ENCODE measurements at places on chromosomes 6 and 20.

- no peak for DNase-seq
These were observed 306.0 kb upstream of the HS3ST5 start for GRCh38 chr6:114648847-114649246.

- no peak for DNase-seq
These were observed 16.2 kb downstream of the FOXC1 start for GRCh38 chr6:1625794-1626435.

DNA sequence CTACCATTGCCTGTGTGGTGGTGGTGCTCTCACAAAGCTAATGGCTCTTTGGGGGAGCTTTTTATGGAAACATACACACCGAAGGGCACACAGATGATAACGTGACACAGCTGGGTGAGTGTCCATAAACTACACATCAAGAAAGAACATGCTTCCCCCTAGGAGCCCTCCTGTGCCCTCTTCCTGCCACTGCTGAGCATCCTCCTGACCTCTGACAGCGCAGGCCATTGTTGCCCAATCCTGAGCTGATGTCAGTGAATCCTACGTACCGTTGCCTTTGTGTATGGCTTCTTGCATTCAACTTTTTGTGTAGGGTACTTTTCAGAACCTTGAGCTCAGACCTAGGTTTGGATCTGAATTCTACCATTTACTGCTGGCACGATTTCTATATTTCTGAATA lies 65.8 kb upstream of the SLC22A1 start:
- DNase-seq: no peak

DNA sequence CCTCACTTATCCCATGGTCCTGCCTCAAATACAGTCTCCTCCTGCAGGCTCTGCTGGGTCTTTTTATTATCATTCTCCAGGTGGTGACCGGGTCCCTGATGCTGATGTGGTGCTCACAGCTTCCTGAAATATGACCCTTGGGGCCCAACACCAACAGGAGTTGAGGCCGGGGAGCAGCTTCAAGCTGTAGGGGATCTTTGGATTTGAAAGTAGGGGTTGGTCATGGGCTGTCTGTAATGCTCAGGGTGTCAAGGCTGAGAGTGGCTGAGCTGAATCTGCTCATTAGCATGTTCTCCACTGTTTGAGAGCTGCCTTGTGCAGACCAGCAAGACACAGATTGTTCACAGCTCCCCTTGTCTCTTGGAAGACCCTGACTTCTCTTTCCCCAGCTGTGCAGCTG lies 35.5 kb downstream of the HLA-F start:
- DNase-seq: no peak

DNA sequence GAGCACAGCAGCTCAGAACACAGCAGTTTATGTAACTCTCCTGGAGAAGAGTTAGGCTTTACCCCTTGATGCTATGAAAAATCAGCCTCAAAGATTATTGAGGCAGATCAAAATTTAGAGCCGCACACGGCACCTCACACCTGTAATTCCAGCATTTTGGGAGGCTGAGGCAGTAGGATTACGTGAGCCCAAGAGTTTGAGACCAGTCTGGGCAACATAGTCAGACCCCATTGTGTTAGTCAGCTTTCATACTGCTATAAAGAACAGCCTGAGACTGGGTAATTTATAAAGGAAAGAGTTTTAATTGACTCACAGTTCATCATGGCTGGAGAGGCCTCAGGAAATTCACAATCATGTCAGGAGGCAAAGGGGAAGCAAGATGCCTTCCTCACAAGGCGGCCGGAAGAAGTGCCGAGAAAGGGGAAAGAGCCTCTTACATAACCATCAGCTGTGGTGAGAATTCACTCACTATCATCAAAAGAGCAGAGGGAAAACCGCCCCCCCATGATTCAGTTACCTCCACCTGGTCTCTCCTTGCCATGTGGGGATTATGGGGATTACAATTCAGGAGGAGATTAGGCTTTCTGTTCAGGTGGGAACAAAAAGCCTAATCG lies 87.7 kb downstream of the SGK1 start:
- DNase-seq: no peak

- no peak for DNase-seq
These were observed 5.5 kb downstream of the BTN2A2 start for GRCh38 chr6:26388441-26388840.

DNA sequence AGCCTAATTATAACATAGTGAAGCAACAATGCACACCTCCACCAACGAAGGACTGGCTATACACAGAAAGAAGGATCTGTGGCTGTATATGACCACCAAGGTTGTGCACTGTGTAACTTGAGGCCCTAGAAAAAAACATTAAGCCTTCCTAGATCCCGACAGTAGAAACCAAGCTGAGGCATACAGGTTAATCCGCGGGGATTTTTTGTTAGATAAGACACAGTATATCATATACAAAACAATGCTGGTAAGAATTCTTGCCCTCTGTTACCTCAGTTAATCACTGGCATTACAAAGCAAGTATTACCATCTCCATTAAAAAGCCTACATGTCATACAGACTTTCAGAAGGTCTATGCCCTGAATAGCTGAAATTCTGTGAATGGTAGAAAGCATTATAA lies 228.8 kb downstream of the TBC1D32 start:
- no peak for DNase-seq

- no peak for DNase-seq
These were observed 726.4 kb downstream of the COL12A1 start for GRCh38 chr6:74479420-74479819.

GRCh38 chr6:11092668-11093375 lies 812 bp upstream of the SMIM13 start:
- peak; percentile 43 for DNase-seq

- no peak for DNase-seq
These were observed 37.6 kb downstream of the NRN1 start for GRCh38 chr6:5968817-5969734.

DNA sequence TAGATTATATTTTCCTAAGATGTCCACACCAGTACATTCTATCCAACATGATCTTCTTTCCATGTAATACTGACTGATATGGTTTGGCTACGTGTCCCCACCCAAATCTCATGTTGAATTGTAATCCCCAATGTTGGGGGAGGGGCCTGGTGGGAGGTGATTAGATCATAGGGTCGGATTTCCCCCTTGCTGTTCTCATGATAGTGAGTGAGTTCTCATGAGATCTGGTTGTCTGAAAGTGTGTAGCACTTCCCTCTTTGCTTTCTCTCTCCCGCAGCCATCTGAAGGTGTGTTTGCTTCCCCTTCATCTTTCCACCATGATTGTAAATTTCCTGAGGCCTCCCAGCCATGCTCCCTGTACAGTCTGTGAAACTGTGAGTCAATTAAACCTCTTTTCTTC lies 12.2 kb upstream of the HBS1L start:
- DNase-seq: no peak

DNA sequence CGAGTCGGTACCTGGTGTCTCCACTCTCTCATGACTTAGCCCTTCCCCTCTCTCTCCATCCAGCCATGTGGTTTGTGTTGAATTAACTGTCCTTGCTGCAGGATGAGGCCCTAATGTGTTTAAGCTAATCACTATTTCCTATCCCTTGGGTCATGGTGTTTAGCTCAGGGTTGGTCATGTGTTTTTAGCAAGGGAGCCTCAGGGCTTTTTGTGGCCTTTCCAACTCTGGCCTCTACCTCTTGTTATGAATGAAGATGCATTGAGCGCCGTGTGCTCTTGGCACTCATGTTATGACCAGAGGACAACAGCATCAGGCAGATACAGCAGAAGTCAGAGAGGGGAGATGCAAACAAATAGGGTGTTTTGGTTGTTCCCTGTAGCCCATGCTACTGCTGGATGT lies 674.2 kb upstream of the FLRT3 start:
- no peak for DNase-seq

DNA sequence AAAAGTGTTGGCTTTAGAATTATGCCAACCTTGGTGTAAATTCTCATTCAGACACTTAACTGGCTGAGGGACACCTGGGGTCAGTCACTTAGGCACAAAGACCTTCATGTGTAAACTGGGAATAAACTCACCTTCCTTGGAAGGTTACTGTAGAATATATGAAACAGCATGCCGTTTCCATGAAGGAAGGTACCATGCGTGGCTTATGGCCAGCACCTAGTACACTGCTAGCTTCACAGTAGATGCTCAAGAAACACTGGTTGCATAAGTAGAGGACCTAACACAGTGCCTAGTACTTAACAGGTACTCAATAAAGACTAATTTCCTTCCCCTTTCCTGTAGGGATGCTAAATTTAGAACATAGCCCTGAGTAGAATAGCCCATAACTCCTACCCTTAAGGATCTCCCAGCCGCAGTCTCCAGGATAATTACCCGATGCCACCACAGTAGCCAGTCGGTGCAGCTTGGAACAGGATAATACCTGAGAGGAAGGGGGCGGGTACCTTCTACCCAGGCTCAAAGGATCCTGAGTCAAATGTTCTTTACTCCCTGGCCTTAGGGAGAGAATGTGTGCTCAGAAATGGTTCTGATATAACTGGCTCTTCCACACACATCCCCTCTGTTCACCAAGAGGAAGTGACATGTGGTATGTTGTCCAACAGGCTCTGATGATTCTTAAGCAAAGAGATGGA lies 3.6 kb downstream of the BCL2L1 start:
- DNase-seq: no peak

DNA sequence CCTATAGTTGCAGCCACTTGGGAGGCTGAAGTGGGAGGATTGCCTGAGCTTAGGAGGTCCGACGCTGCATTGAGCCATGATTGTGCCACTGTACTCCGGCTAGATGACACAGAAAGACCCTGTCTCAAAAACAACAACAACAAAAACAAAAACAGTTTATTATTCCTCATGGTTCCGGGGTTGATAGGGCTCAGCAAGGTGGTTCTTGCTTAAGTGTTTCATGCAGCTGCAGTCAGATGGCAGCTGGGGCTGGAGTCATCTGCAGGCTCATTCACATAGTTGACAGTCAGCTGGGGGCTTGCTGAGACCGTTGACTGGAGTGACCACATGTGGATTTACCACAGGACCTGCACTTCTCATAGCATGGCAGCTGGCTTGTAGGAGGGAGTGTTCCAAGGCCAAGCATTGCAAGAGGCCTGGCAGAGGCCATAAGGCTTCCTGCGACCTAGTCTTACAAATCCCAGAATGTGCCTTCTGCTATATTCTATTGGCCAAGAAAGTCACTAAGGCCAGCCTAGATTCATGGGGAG lies 28.9 kb upstream of the NNAT start:
- DNase-seq: no peak

GRCh38 chr6:168029459-168030217 lies 32.2 kb downstream of the KIF25 start:
- DNase-seq: no peak

DNA sequence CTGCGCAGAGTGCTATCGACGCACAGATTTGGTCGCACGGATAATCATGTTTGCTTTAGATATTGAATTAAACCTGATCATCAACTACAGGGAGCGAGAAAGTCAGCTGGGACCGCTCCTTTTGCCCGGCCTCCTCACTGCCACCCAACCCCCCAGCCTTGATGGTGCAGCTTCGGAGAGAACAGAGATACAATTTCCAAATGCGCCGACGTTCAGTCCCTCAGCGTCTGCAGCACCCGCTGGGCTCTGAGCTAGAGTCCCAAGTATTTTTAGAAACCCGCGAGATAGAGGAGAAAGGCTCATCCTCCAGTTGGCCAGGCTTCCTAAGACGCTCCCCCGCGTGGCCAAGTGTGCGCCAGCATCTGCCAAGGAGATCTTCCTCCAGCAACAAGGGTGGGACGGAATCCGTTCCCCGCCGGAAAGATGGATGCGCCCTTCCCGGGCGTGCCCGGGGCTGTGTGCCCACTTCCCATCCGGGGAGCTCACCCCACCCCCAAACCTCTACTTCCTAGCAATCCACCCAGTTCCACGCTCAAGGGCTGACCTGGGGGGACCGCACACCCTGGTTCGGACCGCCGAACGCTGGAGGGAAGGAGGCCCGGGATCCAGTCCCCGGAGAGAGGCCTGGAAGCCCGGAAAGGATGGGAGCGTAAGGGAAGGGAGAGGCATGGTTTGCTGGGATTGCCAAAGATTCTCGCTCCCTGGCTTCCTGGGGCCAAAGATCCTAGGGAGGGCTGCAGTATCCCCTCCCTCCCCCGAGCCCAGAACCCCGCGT lies 4.1 kb downstream of the NKX2-2 start:
- no peak for DNase-seq

GRCh38 chr6:26594131-26594498 lies 2.6 kb upstream of the ABT1 start:
- DNase-seq: no peak

- DNase-seq: no peak
These were observed 92.4 kb upstream of the EYS start for GRCh38 chr6:65799389-65799788.

DNA sequence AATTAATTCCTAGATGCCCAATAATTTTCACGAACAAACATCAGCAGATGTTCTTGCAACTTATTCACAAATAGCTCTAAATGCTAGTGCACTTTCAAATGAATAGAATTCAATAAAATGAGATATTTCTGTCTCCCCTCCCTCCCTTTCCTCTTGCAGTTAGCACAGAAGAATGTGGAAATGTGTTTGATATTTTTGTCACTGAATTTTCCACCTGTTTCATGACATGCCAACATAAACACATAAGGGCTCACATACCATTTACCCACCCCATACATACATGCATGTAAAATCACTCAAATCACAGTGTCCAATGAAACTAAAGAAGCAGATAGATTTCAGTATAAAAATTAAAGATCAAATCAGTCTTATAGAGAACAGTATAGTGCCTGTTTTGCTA lies 746.9 kb upstream of the MARCKS start:
- DNase-seq: no peak

- DNase-seq: no peak
These were observed 6.7 kb downstream of the TULP1 start for GRCh38 chr6:35505999-35506412.

- no peak for DNase-seq
These were observed 124.2 kb downstream of the SLC24A3 start for GRCh38 chr20:19336631-19337030.

DNA sequence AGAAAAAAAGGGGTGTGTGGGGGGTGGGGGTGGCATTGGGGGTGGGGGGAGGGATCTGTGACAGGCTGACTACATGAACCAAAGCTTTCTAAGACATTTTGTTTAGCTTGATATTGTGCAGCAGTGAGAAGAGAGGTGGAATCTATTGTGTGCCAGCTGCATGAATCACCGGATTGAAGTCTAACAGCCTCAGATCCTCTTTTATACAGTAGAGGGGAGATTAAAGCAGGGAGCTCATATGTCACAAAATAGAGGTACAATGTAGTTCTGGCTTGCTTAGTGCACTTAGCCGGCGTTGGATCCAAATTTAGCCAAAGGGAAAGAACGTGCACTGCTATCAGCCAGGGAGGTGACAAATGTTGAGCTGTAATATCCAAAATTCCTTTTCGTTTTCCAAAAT lies 404.2 kb upstream of the CITED2 start:
- DNase-seq: peak; percentile 19

DNA sequence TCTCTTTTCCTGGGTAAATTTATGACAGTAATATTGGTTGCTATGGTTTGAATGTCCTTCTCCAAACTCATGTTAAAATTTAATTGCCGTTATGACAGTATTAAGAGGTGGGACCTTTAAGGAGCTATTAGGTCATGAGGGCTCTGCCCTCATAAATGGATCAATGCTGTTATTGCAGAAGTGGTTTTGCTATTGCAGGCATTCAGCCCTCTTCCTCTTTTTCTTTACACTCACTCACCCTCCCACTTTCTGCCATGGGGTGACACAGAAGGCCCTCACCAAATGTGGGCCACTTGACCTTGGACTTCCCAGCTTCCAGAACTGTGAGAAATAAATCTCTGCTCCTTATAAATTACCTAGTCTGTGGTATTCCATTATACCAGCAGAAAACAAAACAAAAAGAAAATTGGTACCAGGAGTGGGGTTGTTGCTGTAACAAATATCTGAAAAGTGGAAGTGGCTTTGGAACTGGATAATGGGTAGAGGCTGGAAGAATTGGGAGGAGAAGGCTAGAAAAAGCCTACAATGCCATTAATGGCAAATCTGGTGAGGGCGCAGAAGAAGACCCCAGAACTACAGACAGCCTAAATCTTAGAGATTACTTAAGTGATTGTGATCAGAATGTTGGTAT lies 24.8 kb upstream of the IGF2R start:
- DNase-seq: no peak
